ENCODE measurements at places on chromosomes 4 and X. TPM values are rescaled to one million over a fixed set of nuclear protein-coding genes. Genes with fewer than 3 reads are reported as not detected.

- DNase-seq = no peak
Observed at GRCh38 chr4:84622959-84623358, 40.0 kb downstream of the CDS1 start.

DNA sequence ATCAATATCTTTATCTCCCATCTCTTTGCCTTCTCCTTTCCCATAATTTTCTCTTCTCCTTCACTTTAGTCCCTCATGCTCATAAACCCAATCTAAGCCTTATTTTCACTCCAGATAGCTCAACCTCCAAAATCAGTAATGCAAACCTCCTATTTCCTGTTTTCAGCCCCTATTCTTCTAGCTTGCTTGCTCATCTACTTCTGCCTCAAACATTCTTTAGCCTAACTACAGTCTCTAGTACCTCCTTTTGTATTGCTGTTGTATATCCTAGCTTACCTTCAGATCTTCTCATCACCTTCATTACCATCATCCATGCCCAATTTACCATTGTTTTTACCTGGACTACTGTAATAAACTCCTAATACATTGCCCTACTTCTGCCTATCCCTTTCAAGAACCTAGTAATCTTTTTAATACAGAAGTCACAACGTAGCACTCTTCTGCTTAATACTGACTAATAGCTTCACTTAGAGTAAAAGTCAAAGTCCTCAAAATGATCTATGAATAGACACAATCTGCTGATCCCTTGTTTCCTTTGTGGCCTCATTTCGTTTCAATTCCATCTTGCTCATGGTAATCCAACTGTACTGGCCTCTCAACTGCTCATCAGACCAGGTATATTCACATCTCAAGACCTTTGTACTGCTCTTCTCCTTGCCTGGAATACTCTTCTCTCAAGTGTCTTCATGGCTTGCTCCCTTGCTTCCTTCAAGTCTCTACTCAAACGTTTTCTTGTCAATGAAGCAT, 123.4 kb downstream of the FAM13A start:
- DNase-seq = no peak

ADAM29 gene
- 0.31 TPM for total RNA-seq

TEX28 gene
- not detected for total RNA-seq

TMEM255A gene
- 1.4 TPM for total RNA-seq
